ENCODE measurements at places on chromosomes 5 and 9.
A peak's percentile ranks its signal among the peaks of the same experiment; 100 is the strongest.

- DNase-seq: no peak
Observed at GRCh38 chr5:168424594-168425323, 61.5 kb upstream of the RARS1 start.

DNA sequence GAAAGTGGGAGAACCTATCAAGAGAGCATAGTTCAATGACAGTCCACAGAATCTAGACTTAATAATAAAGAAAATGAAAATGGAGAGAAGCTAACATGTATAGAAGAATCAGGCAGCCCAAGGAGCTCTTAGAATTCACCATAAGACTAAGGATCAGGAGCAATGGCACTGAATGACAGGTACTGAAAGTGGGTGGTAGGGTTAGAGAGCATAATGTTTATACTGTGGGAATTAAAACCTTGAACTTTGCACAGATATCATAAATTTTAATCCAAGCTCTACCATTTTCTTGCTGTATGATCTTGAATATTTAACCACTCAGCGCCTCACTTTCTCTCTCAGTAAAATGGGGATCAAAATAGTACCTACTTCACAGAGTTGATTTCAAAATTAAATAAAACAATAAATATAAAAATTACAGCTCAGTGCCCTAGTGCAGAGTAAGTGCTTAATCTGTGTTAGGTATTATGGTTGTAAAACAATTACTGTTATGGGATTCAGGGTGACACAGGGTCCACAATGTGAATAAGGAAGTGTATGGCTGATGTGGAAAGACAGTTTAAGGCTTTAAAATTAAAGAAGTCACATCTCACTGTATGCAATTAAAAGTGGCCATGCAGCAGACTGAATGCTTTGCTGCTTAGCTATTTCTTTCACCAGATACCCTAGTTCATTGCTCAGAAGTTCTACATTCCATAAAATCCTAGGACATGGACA, 319.8 kb downstream of the HINT1 start:
- DNase-seq: no peak

- no peak for DNase-seq
Observed at GRCh38 chr5:127924606-127925005, 159.0 kb upstream of the SLC12A2 start.

DNA sequence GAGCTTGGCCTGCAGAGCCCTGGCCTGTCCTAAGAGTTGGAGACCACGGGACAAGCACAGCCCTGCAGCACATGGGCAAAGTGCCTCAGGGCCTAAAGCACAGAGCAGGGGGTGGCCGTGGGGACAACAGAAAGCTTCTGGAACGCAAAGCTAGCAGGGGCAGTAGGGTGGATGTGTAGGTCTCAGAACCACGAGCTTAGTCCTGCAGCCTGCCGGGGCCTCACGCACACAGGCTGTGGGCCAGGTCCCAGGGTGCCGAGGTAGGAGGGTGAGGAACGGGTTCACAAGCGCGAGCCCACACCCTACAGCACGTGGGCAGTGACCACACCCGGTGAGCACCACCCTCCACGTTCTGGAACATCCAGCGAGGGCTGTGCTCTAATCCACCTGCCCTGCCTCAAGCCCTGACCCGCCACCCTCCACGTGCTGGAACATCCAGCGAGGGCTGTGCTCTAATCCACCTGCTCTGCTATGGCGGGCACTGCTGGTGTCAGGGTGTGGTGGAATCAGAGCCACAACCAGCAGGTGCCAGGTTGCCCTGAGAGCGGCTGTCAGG, 9.3 kb downstream of the CLPTM1L start:
- DNase-seq: no peak

DNA sequence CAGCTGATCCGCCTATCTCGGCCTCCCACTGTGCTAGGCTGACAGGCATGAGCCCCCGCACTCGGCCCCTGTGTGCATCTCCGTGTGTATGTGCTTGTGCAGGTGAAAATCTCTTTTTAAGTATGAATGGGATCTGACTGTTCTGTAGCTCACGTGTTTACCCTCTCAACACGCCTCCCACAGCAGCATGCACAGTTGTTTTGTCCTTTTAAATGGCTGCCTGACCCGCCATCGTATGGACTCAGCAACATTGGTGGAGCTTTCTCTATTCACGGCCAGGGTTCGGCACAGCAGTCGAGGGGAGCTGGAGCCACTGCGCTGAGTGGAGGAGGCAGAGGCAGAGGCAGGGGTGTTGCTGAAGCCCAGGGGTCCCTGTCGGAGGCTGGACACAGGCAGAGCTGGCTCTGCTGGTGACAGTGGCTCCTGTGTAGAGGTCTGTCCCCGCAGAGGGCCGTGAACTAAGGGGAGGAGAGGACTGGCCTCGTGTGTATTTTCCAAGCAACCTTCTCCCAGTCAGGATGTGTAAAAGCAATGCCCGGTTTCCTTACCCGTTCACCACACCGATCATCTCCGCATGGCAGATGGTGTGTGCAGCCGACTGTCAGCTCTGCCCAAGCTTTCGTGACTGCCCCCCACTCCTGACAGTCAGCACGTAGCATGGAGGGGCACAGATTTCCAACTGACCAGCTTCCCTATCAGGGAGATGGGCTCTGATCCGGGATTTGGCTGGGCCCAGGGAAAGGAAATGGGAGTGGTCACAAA, 37.3 kb downstream of the MRPL36 start:
- DNase-seq: peak; percentile 1
